Stimulated activated naive B cell treated with anti-CD40 and anti-IgM and Interleukin-4, amounts not matched to agents 10 μg/mL and 1 μg/mL and 100 μg/mL, for 72 hours (primary cell): ENCODE measurements at places on chromosomes 12 and 14.

- no peak for DNase-seq
Observed at GRCh38 chr12:113825705-113826104, 140.4 kb downstream of the RBM19 start.

- no peak for DNase-seq
Observed at GRCh38 chr14:75295061-75295461, 16.4 kb downstream of the FOS start.

DNA sequence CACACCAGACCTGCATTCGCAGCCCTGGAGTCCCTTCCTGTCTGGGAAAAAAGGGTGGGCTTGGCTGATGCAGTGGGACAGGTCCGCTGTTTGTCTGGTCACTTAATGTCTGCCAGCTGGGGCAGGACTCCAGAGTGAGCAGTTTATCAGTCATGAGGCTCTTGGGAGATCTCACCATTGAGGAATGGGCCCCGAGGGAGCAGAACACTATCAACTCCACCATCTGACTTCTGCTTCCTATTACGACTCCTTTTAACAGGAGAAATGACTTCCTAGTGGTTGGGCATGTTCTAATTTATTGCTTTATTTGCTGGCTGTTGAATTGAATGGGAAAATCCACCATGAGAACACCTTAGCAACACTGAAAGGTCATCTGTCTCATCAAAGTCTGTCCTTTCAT is 182.5 kb upstream of the RASSF8 start:
- DNase-seq = no peak

DNA sequence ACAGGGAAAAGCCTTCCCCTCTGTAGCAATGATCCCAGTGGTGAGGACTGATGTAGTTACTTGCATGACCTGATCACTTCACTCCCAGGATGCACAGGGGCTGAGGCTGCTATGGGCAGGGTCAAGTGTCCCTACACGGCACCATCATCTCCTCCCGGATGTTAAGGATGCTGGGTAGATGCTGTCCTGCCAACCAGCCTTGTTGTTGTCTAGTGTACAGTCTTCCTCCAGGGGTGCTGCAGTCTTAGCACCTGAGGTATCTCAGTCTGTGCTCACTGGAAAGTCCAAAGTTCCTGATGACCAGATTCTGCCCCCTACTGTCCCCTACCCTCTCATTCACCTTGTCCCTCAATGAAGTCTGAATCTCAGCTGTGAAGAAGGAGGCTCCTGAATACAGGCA is 20.1 kb downstream of the CPM start:
- no peak for DNase-seq

DNA sequence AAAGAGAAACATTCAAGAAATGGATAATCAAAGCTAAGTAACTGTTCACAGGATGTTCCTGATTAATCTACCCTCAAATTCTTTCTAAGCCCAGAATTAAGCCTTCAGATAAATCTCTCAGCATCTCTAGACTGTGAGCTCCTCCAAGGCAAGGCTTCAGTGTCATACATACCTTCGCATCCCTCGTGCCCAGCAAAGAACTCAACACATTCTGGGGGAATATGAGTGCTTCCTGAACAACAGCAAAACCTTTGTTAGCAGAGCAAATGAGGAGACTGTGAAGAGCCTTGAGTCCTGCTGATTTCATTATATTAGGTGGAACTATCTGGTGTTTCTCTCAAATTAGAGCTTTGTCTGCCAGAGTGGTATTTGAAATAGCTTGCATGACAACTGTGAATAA is 401.8 kb upstream of the TMPO start:
- DNase-seq = no peak

DNA sequence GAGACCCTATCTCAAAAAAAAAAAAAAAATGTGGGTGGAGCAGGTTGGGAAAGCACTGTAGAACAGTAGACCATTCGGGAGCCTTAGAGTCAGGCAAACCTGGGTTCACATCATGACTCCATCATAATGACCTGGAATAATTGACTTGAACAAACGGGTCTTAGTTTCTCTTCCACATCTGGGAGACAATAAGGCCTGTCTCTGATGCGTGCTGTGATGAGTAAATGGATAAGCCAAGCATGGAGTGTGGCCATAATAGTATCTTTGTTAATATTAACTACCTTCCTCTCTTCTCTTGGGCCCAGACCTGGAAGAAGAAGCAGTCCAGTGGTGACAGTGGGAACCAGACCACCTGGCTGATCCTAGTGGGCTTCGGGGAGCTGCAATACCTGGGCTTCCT is 54.5 kb downstream of the KANSL2 start:
- DNase-seq = no peak

DNA sequence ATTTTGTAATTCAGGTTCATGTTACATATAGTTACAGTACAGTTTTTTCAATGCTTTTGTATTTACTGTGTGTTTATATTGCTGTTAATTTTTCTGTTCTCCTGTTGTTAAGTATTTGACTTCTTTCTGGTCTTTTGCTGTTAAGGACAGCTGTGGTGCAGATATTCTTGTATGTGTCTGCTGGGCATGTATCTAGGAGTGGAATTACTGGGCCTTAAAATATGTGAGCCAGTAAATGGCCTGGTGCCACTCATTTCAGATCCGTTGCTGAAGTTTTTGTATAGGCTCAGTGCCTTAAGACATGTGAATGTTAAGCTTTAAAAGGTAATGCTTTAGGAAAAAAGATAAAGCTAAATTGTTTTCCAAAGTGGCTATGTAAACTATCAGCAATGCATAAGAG is 87.3 kb downstream of the TTLL5 start:
- DNase-seq = no peak

- no peak for DNase-seq
Observed at GRCh38 chr12:4817880-4818279, 91.8 kb upstream of the KCNA1 start.

GRCh38 chr12:30796313-30796780 is 41.6 kb upstream of the CAPRIN2 start:
- DNase-seq = no peak

GRCh38 chr12:20259786-20260185 is 108.6 kb upstream of the PDE3A start:
- DNase-seq = no peak

DNA sequence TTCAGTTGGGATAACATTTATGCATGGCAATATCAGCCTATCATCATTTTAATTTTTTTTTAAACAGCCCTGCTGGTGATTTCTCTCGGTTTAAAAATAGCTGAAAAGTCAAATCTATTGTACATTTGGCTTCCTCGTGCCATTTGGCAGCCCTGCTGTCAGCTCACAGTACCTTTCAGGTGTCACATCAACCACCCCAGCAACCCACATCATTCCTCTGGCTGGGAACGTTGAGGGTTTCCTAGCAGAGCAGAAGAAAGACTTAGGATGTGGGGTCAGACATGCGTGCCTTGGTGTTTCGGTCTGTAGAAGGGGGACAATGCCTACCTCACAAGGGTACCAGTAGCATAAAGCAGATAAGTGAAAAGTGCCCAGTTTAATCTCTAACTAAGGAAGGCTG is 15.8 kb downstream of the PEBP1 start:
- no peak for DNase-seq

- no peak for DNase-seq
Observed at GRCh38 chr12:58750484-58750883, 169.8 kb downstream of the LRIG3 start.

- DNase-seq = no peak
Observed at GRCh38 chr12:102344691-102345090, 135.7 kb downstream of the IGF1 start.

DNA sequence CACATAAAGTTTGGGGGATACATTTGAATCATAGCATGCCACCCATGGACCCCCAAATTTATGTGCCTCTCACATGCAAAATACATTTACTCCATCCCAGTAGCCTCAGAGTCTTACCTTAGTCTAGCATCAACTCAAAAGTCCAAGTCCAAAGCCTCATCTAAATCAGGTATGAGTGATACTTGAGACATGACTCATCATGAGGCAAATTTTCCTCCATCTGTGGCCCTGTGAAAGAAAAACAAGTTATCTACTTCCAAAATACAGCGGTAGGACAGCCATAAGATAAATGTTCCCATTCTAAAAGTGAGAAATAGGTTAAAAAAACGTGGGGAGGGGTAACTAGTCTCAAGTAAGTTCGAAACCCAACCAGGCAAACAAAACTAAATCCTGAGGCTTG is 444.2 kb downstream of the SNAPC1 start:
- DNase-seq = no peak

DNA sequence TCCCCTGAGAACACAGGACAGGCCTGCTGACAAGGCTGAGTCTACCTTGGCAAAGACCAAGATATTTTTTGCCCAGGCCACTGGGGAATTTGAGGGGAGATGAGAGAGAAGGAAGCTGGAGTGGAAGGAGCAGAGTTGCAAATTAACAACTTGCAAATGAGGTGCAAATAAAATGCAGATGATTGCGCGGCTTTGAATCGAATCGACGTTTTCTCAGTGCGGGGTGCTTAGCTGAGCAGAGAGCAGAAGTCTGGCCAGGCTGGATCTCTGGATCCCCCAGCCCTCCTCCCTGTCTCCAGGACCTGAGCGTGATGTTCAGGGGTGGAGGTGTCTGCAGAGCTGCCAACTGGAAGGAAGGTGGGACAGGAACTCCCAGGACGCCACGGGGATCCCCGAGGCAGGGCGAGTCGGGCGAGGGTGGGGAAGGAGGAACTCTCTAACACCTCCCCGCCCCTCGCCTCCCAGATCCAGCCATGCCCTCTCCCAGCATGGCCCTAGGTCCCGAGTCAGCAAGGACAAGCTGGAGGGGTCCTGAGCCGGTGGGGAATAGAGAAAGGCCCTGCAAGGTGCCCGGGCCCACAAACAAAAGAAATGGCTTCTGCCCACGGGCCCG is 527 bp upstream of the CARMIL3 start:
- DNase-seq = no peak

GRCh38 chr14:81485372-81485771 is 48.3 kb downstream of the SEL1L start:
- DNase-seq = no peak

DNA sequence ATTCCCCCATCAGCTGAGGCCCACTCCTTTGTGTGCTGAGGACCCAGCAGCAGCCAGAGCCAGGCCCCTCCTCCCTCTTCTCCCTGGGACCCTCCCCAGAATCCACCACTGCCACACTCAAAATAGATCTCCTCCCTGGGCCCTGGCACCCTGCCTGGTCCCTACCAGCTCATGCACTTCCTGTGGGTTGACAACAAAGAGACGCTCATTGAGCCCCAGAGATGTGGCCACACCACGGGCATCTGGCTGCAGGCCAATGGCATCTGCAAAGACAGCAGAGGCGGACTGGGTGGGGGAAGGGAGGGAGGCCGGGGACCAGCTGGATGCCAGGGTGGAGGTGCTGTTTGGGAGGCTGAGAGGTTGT is 16.0 kb upstream of the ENDOU start:
- peak; percentile 69 for DNase-seq

DNA sequence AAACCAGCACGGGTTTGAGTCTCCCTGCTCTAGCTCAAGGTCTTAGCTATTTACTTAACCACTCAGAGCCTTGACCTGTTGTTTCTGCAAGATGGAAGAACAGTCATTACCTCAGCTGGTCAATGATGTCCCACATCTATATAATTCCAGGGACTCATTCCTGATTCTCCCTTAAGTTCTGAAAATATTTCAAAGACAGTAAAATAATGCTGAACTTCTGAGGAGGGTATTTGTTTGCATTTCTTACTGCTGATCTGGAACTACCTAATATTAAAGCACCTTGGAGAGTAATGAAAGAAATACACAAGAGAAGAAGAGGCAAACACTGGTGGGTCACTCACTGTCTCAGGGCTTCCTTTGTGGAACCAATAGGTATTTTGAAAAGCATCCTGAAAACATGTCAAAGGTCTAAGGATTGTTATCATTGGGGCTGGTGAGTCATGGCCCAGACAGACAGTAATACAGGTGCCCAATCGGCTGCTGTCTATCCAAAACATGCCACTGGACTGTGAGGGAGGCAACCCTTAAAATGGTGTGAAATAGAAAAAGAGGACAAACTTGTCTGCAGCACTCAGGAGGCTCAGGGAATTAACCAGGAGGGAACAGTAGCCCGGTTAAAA is 88.7 kb upstream of the EGLN3 start:
- DNase-seq = no peak

GRCh38 chr12:125431516-125431915 is 366.3 kb downstream of the AACS start:
- no peak for DNase-seq

DNA sequence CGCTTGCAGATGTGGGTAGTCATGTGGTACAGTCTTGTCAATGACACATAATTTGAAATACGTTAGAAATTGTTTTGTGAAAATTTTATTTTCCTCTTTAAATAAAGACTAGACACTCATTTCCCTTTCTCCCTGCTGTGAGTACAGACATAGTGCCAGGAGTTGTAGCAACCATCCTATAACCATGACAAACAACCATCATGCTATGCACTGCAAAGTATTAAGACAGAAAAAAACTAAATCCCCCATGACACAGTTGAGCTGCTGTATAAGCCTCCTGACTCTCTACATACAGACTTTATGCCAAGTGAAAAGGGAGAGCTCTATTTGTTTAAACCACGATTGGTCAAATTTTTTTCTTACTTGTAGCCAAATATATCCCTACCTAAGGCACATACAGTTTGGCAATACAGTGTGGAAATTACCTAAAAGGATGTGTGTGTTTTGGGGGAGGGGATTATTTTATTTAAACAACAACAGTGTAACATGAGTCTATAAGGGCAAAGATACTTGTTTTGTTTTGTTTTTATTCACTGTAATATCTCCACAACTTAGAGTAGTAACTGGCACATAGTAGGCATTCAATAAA is 45.0 kb upstream of the KRR1 start:
- no peak for DNase-seq
